Placental pericyte (primary cell): ENCODE measurements at places on chromosomes 3 and 15. TPM values are rescaled to one million over a fixed set of nuclear protein-coding genes. Genes with fewer than 3 reads are reported as not detected.

The PRRT3 gene
- 2.6 and 2.7 TPM in 2 replicates for total RNA-seq

The PLSCR5 gene
- total RNA-seq: not detected in 2 replicates

The EXOSC7 gene
- 34.1 and 55.6 TPM in 2 replicates for total RNA-seq

The TMEM45A gene
- 28.0 and 33.6 TPM in 2 replicates for total RNA-seq

The RASL12 gene
- 0.22 and 1.6 TPM in 2 replicates for total RNA-seq

The RAD54L2 gene
- 26.0 and 37.2 TPM in 2 replicates for total RNA-seq

The COL6A6 gene
- total RNA-seq: under 0.01 TPM in 2 replicates

The HHLA2 gene
- not detected in 2 replicates for total RNA-seq

The CYP19A1 gene
- total RNA-seq: under 0.01 and 0.14 TPM in 2 replicates

The STRA6 gene
- 33.3 and 99.9 TPM in 2 replicates for total RNA-seq

The SLC24A5 gene
- total RNA-seq: not detected in 2 replicates

The GABRR3 gene
- total RNA-seq: not detected in 2 replicates

The PIGZ gene
- total RNA-seq: 1.0 and 2.0 TPM in 2 replicates

The GREM1 gene
- 264 and 829 TPM in 2 replicates for total RNA-seq

The ZNF654 gene
- total RNA-seq: 10.1 and 15.5 TPM in 2 replicates

The C3orf49 gene
- not detected in 2 replicates for total RNA-seq

The FGD5 gene
- 0.14 and 0.22 TPM in 2 replicates for total RNA-seq

The ATP13A5 gene
- not detected in 2 replicates for total RNA-seq

The SEMA3B gene
- total RNA-seq: 3.0 and 25.4 TPM in 2 replicates

The ZNF80 gene
- total RNA-seq: not detected in 2 replicates

The SCN5A gene
- total RNA-seq: 0.22 and 1.1 TPM in 2 replicates

The ST3GAL6 gene
- total RNA-seq: 6.9 and 14.0 TPM in 2 replicates

The PRICKLE2 gene
- total RNA-seq: 37.9 and 65.0 TPM in 2 replicates

The GOLGA6A gene
- total RNA-seq: not detected in 2 replicates

The BDH1 gene
- 3.0 and 17.1 TPM in 2 replicates for total RNA-seq
